ENCODE measurements at places on chromosomes 6 and 20.
A peak's percentile ranks its signal among the peaks of the same experiment; 100 is the strongest.

GRCh38 chr6:2725999-2726567, 24.6 kb downstream of the MYLK4 start:
- DNase-seq, result no peak

GRCh38 chr6:37741757-37742400, 44.2 kb upstream of the MDGA1 start:
- DNase-seq, result no peak

- DNase-seq, result no peak
Measured at GRCh38 chr6:165817771-165818170, 154.7 kb upstream of the PDE10A start.

GRCh38 chr20:25339608-25340007, 51.0 kb downstream of the ABHD12 start:
- no peak for DNase-seq

- DNase-seq, result no peak
Measured at GRCh38 chr6:17959302-17959701, 28.1 kb downstream of the KIF13A start.

GRCh38 chr20:31719644-31720485, 2.8 kb downstream of the BCL2L1 start:
- DNase-seq, result no peak

DNA sequence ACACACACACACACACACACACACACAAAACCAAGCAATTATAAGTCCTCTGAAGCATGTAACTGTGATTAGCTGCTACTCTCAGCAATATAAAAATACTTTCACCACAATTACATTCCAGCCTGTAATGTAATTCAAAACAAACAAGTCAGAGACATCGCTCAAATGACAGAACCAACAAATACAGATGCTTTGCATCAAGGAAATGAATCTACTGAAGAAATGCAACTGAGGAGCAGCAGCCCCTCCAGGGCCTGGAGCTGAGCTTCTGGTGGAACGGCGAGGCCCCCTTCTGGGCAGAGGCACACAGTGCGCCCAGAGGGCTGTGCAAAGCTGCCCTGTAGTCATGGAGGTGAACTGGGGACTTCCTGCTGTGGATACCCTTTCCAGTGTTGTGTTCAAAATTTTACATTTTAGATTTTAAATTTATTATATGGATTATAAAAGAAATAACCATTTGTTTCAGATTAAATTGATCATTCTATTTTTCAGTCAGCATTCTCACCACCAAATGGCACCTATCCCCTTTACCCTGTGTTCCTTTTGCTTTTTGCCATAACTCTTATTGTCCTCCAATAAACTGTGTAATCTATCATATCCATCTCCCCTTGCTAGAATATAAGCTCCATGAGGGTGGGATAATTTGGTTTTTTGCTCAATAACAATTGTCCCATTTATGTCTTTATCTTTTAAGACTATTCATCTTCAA, 23.2 kb downstream of the ADAT2 start:
- DNase-seq, result peak; percentile 61

DNA sequence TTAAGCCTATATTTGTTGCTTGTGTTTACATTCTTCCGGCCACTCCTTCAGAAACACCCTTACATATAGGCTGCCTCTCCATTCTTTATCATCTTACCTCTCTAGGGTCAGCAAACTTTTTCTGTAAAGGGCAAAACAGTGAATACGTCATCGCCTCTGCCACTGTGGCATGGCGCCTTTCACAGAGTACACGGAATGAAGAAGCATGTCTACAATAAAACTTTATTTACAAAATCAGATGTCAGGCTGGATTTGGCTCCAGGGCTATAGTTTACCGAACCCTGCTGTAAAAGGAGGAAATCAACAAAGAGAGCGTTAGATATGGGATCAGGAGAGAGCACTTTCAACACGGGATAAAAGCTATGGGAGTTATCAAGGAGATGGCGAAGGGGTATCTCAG, 9.3 kb upstream of the NCR2 start:
- DNase-seq, result no peak

- no peak for DNase-seq
Measured at GRCh38 chr20:1381753-1382591, 10.9 kb downstream of the FKBP1A start.

- no peak for DNase-seq
Measured at GRCh38 chr20:3646067-3646440, 17.1 kb downstream of the GFRA4 start.
